Activated gamma-delta T cell treated with anti-CD3 and anti-CD28 coated beads, Interleukin-2, amount 50 U/mL, for 16 hours (primary cell): ENCODE measurements at places on chromosomes 11 and 22.
A peak's percentile ranks its signal among the peaks of the same experiment; 100 is the strongest.

GRCh38 chr22:48299801-48300200 is 1527.9 kb downstream of the BRD1 start:
- DNase-seq: no peak

- DNase-seq: no peak
Observed at GRCh38 chr11:120622189-120622875, 110.8 kb downstream of the GRIK4 start.

GRCh38 chr22:27116312-27117086 is 459.1 kb downstream of the MIAT start:
- DNase-seq: no peak

DNA sequence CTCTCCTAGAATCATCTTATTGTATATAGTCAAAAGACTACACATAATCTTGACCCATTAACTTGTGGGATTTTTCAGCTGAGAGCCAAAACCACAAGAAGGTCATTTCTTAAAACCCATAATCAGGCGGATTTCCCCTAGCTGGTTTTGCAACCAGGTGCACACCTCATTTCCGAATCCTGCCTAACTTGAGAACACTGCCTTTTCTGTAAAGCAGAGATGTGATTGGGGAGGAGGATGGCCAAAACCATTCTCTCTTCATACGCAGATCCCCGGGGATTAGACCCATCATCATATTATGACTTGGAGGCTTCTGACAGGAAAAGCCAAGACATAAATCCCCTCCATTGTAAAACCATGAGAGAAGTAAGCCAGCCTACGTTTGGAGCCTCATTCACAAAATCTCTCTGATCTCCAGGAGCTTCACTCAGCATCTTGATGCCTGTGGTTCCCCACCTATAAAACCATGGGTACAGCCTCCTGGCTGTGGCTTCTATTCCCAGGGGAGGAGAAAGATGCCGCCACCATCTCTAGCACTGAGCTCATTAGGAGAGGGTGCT is 191.3 kb downstream of the KIF18A start:
- no peak for DNase-seq

DNA sequence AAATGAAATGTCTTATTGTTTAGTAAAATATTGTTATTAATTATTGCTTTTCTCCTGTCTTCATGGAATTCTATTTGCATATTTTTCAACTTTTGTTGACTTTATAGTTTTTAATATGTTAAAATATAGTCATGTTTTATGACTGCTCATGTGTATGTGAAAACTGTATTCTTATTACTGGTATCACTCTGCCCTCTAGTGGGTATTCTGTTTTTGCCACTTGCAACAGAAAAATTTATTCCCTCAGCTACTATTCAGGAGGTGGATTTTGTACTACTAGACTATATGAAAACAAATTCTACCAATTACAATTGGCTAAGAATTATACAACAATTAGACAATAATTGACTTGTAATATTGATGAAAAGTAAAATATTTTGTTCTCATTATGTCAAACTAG is 45.0 kb downstream of the OR4C6 start:
- no peak for DNase-seq

GRCh38 chr11:109443052-109443451 is 21.1 kb downstream of the C11orf87 start:
- DNase-seq: no peak

- no peak for DNase-seq
Observed at GRCh38 chr22:20046730-20047129, 25.8 kb downstream of the TANGO2 start.

- DNase-seq: no peak
Observed at GRCh38 chr22:24411256-24412004, 16.0 kb upstream of the ADORA2A start.

GRCh38 chr11:68447015-68447801 is 13.3 kb upstream of the PPP6R3 start:
- DNase-seq: peak; percentile 57

- DNase-seq: no peak
Observed at GRCh38 chr22:37300551-37301017, 18.3 kb downstream of the CYTH4 start.

DNA sequence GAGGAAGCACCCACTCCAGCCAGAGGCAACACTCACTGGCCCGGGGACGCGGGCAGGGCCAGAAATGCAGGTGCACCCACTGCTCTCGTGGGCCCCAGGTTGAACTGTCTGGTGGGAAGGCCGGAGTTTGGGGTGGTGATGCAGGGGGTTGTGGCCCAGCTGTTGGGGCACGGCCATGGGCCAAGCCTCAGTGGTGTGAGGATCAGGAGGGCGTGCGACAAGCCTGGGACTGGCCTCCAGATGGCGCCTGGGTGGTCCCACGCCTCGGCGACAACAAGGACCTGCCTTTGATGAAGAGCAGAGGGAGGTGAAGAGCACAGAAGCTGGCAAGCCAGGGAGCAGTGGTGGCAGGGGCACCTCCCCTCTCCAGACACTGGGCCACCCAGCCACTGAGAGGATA is 240.8 kb downstream of the BRD1 start:
- DNase-seq: no peak

GRCh38 chr11:62725646-62726045 is 1.6 kb downstream of the HNRNPUL2 start:
- DNase-seq: no peak

- DNase-seq: no peak
Observed at GRCh38 chr22:19766511-19767426, 6.2 kb downstream of the TBX1 start.

DNA sequence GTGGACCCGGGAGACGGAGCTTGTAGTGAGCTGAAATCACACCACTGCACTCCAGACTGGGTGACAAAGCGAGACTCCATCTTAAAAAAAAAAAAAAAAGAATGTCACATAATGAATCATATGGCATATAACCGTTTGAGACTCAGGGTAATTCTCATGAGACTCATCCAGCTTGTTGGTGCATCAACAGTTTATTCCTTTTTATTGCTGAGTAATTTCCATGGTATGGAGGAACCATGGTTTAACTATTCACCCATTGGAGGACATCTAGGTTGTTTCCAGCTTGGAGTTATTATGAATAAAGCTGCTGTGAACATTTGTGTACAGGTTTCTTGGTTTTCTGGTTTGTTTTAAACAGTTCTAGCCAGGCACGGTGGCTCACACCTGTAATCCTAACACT is 25.3 kb downstream of the PPARA start:
- no peak for DNase-seq

- no peak for DNase-seq
Observed at GRCh38 chr11:42161886-42162285, 702.4 kb upstream of the LRRC4C start.

GRCh38 chr22:39589875-39590274 is 19.3 kb downstream of the CACNA1I start:
- no peak for DNase-seq

DNA sequence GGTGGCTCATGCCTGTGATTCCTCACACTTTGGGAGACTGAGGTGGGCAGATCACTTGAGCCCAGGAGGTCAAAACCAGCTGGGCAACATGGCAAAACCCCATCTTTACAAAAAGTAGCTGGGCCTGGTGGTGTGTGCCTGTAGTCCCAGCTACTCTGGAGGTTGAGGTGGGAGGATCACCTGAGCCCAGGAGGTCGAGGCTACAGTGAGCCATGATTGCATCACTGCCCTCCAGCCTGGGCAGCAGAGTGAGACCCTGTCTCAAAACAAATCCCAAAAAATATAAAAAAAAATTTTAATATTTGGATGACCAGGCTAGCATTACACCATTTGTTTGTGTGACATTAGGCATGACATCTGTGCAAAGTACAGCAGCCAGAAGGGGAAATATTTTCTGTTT is 49.7 kb upstream of the CTTN start:
- DNase-seq: no peak

DNA sequence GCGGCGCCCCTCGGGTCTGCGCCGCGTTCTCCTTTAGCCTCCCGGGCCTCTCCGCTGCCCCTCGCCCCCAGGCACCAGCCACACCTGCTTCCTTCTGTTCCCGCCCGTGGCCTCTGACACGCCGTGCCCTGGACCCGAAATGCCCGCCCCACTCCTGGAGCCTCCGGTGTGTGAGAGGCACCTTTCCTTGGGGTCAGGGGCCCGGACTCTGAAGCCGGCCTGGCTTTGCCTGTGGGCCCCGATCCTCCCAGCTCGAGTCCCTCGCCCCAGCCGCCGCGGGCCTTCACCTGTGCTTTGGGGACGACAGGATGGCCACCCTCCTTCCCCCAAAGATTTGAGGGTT is 661 bp upstream of the CDPF1 start:
- no peak for DNase-seq

GRCh38 chr11:100863080-100863581 is 176.0 kb downstream of the ARHGAP42 start:
- no peak for DNase-seq

DNA sequence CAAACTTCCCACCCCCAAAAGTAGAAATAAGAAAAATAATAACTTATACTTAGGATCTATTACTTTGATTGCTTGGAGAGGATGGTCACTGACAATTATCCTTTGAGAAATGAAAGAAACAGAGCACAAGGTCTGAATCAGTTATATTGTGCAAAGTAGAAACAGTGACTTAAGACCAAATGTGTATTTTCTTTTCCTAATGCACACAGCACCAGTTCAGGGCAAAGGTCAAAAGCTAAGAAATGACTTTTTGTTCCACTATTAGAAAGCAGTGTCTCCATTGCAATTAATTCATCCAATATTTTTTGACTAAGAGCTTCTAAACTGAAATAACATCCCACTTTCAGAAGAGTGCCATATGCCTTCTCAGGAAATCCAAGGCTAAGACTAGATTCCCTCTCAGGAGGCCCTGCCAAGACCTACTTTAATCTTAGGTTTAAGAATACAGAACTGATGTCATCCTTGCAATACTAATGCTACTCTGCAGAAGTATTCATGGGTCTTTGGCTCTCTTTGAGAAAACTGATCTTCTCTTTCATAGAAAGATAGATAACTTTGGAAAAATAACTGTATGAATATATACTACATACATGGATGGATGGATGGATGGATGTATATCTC is 147.0 kb downstream of the APOL5 start:
- no peak for DNase-seq

DNA sequence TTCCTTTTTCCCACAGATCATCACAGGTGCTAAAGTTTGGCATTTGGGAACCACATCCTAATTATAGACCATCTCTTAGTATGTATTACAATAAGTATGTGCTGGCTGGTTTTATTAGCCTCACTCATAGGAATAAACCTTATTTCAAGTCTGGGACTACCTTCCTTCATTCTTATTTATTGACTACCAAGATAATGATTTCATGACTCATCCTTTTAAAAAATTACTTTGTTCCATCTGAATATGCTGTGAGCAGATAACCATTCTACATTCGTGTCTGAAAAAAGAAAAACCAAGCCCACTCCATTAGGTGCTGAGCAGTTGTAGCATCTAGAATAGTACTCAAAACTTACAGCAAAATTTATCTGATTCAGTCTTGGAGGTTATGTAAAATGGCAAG is 12.3 kb downstream of the TNRC6B start:
- no peak for DNase-seq

DNA sequence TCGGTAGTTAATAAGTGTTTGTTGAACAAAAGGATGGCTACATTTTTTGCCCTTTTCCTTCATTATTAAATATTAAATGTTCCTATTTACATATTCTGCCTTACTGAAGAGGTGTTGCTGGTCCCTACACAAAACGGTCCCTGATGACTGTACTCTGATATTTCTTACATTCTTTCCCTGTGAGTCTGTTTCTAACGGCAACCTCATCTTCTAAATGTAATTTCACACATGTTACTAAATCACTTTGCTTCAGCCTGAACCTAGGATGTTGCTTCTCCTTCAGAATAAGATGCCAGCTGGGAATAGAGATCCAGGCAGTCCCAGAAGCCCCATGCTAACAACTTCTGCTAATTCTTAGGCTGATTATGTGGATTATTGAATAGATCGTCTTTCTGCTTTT is 50.3 kb downstream of the SPON1 start:
- no peak for DNase-seq

DNA sequence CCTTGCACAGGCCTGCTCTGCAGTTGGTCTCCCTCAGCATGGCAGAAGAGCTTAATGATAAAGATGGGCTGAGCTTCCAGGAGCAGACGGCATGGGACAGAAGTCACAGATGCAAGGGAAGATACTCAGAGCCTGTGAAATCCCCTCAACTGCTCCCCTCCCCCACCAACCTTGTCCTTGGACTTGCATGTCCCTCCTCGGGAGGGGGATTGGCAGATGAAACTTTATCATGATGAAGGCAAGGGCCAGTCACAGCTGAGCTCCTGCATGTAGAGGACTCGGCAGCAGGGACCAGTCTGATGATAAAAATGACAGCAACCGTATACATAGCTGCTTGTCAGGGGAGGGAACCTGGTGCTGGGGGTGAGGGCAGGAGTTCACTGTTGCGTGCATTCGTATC is 6.8 kb upstream of the SLC22A8 start:
- no peak for DNase-seq

GRCh38 chr22:46192210-46192993 is 42.1 kb downstream of the PPARA start:
- no peak for DNase-seq

DNA sequence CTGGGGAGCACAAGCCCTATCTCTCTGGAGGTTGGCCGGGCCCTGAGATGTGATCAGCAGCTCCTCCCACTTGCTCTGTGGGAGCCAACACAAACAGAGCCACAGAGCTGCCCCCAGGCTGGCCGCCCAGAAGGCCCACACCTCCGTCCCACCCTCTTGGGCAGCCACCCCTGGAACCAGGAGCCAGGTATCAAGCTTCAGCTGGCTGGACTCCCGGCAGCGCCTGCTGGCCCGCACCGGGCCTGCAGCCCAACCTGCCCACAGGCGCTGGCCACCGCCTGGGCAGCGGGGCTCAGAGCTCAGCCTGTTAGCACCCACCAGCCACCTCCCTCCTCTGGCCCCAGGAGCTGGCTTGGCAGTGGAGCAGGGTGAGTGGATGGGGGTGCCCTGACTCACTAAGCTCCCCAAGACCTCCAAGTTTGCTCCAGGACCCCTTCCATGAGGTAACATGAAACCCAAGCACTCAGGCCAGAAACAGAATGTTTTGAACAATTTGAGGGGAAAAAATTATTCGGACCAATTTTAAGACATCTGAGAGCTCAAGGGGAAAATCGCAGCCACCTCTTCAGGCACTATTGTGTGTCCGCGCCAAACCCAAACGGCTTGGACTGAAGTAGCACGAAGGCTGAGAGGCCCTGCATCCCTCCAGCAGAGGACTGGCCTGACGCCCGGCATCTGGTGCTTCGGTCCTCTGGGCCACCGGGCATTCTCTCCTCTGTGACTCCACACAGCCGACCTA is 450.8 kb downstream of the SOX6 start:
- no peak for DNase-seq

- no peak for DNase-seq
Observed at GRCh38 chr22:23754980-23755636, 883 bp upstream of the VPREB3 start.

GRCh38 chr22:33006220-33006954 is 51.8 kb downstream of the SYN3 start:
- no peak for DNase-seq

DNA sequence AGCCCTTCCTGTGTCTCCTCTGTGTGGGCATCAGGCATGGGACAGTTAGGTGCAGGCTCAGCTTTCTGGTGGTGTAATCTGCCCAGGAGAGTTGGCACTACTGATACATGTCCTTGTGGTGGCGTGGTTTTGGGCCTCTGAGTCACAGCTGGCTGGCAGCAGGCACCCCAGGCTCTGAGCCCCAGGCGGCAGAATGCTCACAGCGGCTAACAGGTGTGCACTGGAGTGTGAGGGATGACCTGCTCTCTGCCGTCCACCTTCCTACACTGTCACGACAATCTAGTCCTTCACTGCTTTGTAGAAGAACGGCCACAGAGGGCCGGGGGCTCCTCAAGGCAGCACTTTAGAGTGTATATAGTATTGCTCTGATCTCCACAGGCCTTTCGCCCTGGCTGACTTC is 100.3 kb upstream of the PITPNB start:
- no peak for DNase-seq
